Activated CD4-positive, alpha-beta T cell treated with anti-CD3 and anti-CD28 coated beads, Interleukin-2, amount 50 U/mL, for 48 hours (primary cell): ENCODE measurements at places on chromosomes 2 and 18.

- no peak for DNase-seq
Observed at GRCh38 chr2:101811226-101812015, 113.9 kb downstream of the MAP4K4 start.

DNA sequence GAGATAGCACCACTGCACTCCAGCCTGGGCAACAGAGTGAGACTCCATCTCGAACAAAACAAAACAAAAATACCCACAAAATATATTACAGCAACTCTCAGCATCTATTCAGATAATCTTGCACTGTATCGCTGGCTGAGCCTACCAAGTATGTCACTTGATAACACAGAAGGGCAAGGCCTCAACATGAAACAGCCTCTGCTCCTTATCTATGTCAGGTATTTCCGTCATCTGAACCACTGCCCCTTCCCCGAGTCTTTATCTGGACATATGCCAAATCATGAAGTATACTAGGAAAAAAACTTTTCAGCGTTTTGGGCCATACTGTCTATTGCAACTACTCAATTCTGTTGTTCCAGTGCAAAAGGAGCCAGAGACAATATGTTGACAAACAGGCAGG, 17.7 kb downstream of the PDIA6 start:
- no peak for DNase-seq

GRCh38 chr2:58616961-58617360, 375.8 kb upstream of the FANCL start:
- DNase-seq: no peak

GRCh38 chr2:181468811-181469210, 11.6 kb downstream of the ITGA4 start:
- no peak for DNase-seq

- DNase-seq: no peak
Observed at GRCh38 chr18:24219561-24220317, 80.9 kb downstream of the CABYR start.

DNA sequence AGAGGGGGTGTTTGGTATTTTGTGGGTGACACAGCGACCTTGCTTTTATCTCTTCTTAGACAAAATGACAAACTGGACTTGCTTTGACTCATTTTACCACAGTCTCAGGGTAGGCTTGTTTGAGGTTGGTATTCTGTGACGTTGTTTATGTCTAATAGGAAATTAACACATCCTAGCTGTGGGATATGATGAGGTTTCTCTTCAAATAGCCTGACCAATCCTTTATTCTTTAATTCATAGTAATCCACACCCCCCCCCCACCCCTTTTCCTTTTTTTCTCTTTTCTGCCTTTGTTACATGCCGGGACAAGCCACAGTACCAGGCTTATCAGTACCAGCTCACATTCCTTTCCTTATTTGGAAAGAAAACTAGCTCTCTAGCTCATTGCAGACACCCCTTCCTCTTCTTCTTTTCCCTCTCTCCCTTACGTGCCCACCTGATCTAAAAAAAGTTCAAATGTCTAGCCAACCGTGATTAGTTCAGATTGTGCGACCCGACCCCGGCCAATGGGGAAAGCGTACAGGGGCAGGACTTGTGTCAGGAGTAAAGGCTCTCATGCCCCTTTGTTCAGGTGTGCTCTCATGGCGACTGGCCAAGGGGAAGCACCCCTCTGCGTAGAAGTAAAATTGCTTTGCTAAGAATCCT, 52.2 kb upstream of the PTPRM start:
- DNase-seq: no peak

DNA sequence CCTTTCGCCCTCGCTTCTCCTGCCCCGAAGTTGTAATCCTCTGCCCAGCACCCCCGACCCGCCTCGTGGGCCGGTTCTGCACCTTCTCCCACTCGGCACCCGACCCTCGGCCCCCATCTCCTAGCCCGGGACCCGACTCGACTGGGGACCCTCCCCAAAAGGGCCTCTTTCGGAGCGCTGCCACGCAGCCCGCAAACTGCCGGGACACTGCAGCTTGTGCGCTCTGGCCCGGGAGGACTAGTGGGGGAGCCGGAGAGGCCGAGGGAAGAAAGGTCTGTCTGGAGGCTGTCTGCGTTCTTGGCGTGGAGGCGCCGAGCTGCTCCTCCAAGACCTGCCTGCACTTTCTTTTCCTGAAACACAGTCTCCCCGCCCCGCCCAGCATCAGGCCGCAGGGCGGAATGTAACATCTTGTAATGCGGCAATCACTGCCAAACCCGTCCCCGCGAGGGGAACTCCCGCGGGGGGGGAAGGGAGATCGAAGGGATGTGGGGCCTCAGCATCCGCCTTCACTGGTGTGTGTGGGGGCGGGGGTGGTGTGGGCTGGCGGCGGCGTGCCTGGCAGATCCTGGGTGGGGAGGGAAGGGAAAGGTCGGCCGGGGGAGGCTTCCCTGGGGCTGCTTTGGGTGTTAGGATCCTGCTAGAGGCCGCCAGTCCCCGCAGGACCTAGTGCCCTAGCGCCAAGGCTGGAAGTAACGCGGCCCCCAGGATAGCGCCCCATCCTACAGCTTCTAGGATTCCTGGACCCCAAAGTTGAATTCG, 7.4 kb downstream of the DLX2 start:
- DNase-seq: peak; percentile 67

GRCh38 chr2:166238176-166238575, 110.4 kb upstream of the SCN1A start:
- DNase-seq: no peak

GRCh38 chr2:237572021-237572741, 5.8 kb downstream of the PRLH start:
- peak; percentile 94 for DNase-seq

DNA sequence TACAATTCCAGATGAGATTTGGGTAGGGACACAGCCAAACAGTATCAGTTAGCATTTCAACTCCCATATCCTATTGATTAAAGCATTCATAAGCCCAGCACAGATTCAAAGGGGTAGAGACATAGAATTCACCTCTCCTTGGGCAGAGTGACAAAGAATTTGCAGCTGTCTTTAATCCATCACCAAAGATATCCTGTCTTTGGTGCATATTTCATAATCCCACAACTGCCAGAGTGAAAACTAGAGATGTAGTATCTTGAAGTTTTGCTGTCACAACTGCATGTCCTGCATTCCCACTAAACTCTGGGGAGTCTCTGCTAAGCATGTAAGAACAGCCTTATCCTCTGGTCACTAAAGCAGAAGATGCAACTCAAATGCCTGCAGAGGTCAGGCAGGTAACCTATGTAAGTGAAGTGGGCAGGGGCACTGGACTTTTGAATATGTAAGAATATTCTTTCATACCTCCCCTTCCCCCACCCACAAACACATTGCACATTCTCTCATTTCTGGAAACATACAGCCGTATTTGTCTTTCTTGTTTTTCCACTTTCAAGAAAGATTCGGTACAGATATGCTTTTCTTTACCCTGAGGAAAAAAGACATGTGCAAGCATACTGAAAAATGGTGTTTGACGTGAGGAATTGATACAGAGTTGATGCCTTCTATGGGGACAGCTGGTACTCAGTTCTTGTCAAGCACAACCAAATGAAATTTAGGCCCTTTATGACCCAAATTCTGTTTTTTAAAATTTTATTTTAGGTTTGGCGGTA, 283.1 kb downstream of the SP3 start:
- no peak for DNase-seq

- no peak for DNase-seq
Observed at GRCh38 chr2:229636571-229636970, 77.8 kb downstream of the DNER start.

DNA sequence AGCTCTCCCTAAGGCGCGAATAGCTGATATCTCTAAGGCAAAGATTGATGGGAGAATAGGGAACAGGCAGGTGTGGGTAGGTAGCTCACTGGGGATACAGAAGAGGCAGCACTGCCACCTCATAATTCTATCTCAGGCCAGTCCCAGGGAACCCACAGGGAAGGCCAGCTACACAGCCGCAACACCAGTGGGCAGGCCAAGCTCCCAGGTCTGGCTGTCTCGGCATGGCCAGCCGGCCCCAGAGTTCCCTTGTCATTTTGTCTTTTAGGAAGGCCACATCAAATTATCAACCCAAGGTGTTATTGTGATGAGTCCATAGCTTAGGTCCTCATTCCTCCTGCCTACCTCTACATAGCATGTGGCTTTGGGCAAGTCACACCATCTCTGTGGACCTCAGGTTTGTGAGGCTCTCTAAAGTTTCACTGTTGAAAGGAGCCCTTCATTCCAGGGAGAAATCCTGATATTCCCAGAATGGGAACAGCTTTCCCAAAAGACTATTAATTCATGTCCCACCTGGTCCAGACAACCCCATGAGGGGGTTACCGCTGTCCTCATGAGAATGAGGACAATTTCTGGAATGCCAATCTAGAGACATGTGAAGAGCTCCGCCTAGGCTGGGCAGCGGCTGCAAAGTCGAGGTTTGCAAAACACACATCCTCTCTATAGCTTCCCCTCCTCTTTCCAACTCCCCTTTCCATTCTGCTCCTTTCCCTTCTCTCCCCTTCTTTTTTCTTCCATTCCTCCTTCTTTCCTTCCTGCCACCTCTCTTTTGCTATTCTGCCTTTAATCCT, 287.1 kb upstream of the ID2 start:
- no peak for DNase-seq

- DNase-seq: no peak
Observed at GRCh38 chr2:102053096-102053495, 61.3 kb downstream of the IL1R2 start.

DNA sequence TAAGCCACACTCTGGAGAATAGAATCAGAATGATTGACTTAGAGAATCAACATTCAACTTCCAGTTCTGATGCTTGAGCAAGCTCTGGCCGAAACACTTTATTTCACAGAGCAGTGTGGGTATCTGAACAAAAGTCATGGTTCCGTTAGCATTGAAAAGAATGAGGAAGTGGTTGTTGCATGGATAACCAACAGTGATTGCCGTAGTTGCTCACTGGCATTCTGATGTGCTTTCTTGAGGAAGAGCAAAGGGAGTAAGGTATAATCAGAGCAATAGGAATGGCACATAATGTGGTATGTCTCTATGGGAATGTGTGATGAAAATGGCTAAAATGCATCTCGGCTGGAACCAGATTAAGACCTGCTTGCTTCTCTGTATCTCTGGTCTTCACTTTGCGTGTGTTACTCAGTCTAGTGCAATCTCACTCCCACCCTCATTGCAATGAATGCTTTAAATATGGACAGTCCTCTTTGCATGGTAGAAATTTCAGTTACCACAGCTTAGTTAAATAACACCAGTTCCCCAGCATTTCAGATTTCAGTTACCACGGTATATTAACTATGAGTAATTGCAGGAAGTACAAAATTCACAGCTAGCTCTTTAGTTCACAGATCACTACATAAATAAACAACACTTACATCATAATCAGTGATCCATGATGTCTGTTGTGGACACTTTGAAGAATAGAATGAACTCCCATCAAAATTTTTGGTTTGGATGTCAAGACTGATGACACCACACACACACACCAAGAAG, 7.8 kb upstream of the RAB12 start:
- DNase-seq: no peak

- no peak for DNase-seq
Observed at GRCh38 chr2:226579519-226579918, 220.1 kb downstream of the IRS1 start.
